ENCODE measurements at places on chromosomes 3 and 15.
A peak's percentile ranks its signal among the peaks of the same experiment; 100 is the strongest.

DNA sequence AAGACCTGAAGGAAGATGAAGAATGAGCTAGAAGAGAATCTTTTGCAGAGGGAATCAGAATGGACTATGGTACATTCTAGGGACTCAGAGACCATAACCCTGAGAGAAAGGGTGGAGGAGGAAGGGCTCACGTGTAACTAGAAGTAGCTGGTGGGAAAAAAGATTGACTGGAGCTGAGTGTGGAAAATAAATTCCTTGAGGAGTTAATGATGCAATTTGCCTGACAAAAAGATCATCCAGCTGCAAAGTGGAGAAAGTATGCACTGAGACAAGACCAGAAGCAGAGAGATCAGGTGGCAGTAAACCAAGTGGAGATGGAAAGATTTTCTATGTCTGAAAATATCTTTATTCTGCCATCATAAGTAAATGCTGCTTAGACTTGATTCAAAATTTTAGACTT, 52.9 kb upstream of the TBL1XR1 start:
- DNase-seq, result no peak

GRCh38 chr3:101842245-101842934, 6.9 kb upstream of the NFKBIZ start:
- no peak for DNase-seq

DNA sequence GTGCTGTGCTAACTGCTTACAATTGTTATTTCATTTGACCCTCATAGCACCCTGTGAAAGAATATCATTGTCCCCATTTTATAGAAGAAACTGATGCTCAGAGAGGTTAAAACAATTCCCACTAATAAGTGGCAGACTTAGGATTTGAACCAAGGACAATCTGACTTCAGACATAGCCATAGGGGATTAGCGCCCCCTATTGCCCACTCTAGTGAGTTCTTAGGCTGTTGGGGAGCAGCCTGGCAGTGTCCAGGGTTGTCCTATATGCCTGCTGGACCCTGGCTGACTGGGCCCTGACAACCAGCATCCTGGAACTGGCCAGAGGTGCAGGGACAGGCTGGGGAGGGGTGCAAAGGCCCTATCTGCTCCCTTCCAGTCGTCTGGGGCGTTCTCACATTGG, 15.4 kb downstream of the DPH3 start:
- DNase-seq, result no peak

DNA sequence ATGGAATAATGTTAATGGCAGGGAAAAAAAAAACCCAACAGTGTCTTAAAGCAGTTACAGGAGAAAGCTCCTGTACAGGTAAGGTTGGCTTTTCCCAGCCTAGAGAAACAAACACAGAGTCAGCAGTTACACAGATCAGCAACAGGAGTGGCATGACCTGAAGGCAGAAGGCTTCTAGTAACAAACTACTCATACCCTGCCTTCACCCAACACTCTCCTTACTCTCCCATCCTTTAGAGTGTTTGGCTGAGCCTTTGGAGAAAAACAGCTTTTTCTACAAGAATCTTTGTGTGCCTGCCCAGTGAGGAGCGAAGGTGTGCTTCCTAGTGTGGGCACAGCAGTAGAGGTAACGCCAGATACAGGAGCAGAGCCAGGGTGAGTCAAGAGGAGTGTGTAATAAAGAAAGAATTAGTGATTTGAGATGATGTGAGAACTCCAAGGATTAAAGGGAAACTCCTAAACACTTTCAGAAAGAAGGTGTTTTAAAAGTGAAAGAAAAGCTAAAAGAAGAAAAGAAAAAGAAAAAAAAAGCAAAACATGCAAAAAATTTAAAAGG, 152.7 kb downstream of the POLR2M start:
- DNase-seq, result no peak

- peak; percentile 57 for DNase-seq
Measured at GRCh38 chr3:71062952-71063772, 520.4 kb downstream of the FOXP1 start.

DNA sequence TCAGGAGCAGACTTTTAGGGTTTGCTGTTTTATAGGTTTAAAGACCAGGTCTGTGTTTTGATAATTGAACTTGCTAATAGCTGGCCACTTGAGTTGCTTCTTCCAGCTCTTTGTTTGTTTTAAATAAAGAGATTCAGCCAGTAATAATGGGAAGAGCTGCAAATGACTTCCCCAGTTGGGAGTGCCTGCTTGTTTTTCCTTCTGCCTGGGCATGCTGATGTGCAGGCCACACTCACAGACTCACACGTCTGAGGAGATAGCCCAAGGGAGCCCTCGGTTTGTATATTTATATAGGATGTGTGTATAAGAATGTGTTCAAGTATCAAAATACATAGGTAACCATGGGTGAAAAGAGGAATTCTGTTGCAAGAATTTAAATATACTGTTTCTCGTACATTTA, 78.2 kb upstream of the BOC start:
- DNase-seq, result peak; percentile 35

- no peak for DNase-seq
Measured at GRCh38 chr3:181432992-181433391, 278.7 kb upstream of the SOX2 start.

GRCh38 chr15:25250906-25251622, 187.8 kb downstream of the UBE3A start:
- DNase-seq, result no peak

DNA sequence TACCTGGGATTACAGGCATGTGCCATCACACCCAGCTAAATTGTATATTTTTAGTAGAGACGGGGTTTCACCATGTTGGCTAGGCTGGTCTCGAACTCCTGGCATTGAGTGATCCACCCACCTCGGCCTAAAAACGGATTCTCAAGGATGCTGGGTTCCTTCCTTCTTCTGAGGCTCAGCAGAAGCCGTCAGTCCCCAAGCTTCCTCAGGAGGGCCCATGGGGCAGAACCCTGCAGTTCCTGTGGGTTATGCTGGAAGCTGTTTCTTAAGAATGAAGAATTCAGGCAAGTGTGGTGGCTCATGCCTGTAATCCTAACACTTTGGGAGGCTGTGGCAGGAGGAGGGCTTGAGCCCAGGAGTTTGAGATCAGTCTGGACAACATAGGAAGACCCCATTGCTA, 29.0 kb upstream of the ZNF710 start:
- no peak for DNase-seq

- no peak for DNase-seq
Measured at GRCh38 chr3:25589104-25589782, 75.5 kb downstream of the TOP2B start.

DNA sequence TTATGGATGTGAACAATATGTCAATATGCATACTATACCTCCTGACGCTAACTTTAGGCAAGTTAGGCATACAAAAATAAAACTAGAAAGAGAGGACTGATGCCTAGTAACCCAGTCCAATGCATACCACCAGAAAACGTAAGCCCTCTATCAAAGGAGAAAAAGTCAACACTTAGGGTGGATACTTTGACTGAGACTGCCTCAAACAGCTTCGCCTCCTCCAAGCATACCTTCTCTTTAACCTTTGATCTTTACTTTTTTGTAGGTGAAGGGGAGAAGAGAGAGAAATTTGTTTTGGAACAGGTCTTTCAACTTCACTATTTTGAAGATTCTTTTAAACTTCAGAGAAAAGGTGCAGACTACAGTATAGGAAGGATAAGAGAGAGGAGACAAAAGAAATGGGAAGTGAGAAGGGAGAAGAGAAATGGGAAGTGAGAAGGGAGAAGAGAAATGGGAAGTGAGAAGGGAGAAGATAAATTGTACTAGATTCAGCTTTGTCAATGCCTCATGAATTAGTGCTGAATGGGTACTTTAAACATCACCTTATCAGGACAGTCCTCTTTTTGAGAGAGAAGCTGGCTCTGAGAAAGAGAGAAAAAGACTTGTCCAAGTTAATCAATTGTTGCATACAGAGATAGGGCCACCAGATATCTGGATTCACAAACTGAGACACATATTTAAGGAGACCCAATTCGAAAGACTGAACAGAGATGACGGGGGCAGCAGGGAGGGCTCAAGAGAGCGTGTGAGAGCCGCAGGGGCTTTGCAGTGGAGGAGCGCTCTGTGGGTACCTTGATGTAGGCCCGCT, 1.0 kb downstream of the P3H2 start:
- no peak for DNase-seq

- no peak for DNase-seq
Measured at GRCh38 chr15:33278816-33279612, 31.8 kb upstream of the RYR3 start.

DNA sequence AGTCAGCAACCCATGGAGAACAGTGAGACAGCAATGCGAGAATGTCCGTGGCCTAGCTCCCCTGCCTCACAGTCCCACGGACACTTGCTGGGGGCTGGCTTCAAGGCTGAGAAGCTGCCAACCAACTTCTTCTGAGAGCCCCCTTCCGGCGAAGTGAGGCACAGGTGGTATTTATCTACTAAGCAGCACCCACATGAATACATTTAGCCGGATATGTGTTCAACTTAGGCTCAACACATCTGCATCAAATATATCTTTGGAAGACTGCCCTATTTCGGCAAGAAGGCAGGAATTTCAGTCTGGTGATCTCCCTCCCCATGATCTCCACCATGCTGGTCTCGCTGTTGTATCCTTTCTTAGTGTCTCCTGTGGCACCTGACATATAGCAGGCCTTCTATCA, 340.9 kb upstream of the NR2E3 start:
- DNase-seq, result no peak

DNA sequence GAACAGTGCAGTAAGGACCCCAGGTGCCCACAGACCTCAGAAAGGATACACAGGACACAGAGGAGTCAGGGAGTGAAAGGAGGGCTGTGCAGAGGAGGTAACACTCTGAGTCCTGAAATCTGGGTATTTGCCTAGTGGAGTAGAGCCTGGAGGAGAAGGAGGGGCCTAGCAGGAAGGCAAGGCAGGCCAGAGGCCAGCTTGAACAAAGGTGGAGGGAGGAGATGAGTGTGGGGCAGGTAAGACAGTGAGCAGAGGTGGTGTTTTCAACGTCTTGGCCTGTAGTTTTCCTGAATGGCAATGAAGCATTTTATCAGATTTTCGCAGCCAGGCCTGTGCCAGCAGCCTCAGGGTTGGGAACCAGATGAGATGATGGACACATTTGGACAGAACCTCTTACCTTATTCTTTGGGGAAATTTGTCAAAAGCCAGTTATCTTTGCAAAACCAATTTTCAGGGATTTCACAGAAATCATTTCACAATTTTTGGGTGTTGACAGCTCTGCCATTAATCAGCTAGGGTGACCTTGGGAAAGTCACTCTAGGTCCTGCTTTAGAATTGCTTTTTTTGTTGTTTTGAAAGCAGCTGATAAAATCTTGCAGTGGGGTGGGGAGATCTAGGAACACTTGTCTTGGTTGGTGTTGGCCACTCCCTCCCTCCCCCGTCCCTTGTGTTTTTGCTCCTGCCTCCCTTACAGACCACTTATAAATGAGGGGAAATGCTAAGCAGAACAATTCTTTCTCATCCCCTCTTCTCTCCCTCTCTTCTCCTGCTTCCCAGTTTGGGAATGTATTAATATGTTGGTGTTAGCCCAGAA, 38.4 kb downstream of the SPSB4 start:
- DNase-seq, result no peak

DNA sequence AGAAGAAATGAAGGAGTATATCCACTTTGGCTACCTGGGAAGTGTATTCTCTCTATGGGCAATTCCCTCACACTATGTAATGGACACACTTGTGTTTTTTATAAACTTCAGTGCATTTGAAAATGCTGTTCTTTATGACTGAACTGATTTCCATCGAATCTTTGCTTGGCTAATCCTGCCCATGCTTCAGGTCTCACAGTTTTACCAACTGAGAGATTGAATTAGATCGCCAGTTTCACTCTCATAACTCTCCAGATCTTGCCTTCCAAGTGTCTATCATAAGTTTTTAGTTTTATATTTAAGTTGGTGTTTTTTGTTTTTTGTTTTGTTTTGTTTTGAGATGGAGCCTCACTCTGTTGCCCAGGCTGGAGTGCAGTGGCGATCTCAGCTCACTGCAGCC, 73.5 kb upstream of the MBNL1 start:
- no peak for DNase-seq

GRCh38 chr15:99402014-99402729, 150.9 kb downstream of the LRRC28 start:
- DNase-seq, result no peak

DNA sequence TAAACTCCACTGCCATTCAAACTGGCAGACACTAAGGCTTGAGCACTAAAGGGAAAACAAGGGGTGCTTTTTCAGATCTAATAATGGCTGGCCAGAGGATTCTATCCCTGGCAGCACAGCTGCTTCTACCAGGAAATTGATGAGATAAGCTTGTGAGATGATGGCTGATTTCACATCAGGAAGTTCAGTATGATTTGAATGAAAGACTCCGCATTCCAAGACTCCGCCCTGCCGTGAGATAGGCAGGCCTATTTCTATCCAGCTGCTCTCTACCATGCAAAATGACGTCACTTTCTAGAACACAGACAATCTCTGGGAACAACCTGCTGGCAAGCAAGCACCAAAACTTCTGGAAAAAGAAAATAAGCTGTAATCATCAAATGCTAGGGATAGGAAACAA, 171.8 kb downstream of the WDR76 start:
- no peak for DNase-seq

DNA sequence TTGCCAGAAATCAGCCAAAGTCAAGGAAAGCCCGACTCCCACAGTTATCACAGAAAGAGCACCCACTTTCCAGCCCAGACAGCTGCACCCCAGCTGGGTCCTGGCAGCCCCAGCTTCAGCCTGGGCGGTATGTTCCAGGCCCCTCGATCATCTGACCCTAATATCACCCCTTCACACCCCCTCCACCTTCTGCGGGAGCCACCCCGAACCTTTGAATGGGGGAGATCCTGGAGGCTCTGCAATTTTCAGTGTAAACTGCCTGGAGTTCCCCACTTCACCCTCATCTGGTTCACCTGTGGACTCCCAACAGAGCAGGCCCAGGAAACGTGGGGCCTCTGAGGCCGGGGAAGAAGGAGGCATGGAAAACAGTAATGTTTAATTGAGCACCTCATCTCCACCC, 5.9 kb downstream of the PRSS50 start:
- no peak for DNase-seq

GRCh38 chr3:32216172-32216783, 22.2 kb upstream of the CMTM8 start:
- DNase-seq, result no peak

DNA sequence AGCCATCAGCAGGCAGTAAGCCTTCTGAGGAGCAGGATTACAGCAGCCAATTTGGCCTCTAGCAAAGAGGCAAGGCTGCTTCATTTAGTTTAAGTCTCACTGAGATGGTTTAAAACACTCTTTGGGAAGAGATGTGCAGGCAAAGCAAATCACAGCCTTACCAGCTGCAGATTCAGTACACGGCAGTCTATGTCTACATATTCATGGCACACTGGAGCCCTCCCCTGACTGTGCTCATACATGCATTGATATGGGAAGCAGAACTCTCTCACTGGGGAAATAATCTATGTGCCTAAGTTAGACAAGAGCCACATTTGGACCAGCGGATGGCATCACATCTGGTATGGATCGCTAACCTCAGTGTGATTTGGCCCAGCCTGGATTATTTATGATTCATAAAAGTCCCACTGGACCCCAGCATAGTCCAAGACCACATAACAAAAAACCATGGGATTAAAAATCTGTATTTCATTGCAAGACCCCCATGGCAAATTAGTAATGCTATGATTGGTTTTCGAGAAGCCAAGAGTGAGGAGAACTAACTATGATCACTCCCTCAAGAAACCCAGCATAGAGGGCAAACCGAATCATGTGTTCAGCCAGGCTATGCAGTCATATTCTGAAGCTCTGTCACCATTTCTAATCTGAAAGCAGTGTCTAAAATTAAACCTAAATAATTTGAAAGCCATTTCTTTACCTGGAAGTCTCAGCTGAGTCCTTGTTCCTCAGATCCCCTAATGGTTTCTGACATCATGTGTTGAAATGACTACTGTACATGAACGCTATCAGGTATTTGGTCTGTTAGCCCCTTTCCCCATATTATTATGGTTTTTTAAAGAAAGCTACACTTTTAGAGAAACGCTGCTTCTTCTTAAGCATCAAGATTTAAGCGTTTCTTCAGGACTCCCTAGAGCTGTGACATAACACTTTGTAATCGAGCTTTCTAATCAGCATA, 1.2 kb downstream of the PRICKLE2 start:
- DNase-seq, result no peak

All from DMS153 (cell line).